ENCODE measurements at places on chromosomes 1 and 21. TPM values are rescaled to one million over a fixed set of nuclear protein-coding genes. Genes with fewer than 3 reads are reported as not detected.

The ATP6V1G3 gene
- not detected for polyA plus RNA-seq

The RHOC gene
- polyA plus RNA-seq = 734 TPM

DNA sequence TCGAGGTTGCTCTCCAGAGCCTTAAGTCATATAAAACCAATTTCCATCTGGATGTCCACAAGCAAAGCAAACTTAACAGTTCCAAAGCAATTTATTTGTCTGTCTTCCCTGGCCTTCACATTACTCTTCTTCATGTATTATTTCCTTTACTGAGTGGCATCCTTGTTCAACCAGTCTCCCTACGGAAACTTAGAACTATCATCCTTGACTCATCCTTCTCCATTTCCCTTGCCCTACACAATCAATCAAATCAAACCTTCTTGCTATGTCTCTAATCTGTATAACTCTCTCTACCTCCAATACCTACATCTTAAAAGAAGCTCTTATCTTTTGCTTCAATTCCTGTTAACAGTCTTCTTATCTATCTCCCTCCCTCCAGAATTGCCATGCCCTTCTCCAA is 25.4 kb downstream of the EGLN1 start:
- DNase-seq = no peak

GRCh38 chr1:224846119-224846907 is 83.2 kb upstream of the DNAH14 start:
- DNase-seq = no peak

DNA sequence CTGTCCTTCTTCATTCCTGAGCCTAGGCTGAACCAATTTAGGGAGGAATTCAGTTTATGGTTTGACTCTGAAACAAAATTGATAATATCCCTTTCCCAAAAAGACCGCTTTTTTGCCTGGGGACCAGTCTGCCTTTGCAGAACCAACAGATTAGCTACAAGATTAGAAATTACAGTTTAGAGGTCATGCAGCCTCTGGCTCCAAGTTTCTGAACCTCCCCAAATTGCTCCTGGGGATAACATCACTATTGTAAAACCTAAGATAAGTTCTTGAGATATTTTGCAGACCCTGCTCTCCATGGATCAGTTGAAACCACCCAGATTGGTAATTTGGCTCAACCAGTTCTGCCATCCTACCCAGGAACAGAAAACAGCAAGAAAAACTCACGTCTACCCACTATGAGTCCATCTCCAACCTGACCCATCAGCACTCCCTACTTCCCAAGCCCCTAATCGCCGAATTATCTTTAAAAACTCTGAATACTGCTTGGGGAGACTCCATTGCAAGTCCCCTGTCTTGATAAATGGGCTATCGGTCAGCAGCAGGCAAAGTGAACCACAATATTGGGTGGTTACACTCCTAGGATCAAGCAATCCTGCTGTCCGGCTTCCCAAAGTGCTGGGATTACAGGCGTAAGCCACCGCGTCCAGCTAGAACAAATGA is 605 bp upstream of the RABGGTB start:
- no peak for DNase-seq

- no peak for DNase-seq
These were observed 21.0 kb upstream of the TMEM39B start for GRCh38 chr1:32051706-32052105.

- no peak for DNase-seq
These were observed 31.7 kb downstream of the SLC5A9 start for GRCh38 chr1:48254254-48254653.

GRCh38 chr1:2452201-2452931 is 23.7 kb upstream of the PLCH2 start:
- DNase-seq = no peak

The FH gene
- polyA plus RNA-seq = 80.6 TPM

DNA sequence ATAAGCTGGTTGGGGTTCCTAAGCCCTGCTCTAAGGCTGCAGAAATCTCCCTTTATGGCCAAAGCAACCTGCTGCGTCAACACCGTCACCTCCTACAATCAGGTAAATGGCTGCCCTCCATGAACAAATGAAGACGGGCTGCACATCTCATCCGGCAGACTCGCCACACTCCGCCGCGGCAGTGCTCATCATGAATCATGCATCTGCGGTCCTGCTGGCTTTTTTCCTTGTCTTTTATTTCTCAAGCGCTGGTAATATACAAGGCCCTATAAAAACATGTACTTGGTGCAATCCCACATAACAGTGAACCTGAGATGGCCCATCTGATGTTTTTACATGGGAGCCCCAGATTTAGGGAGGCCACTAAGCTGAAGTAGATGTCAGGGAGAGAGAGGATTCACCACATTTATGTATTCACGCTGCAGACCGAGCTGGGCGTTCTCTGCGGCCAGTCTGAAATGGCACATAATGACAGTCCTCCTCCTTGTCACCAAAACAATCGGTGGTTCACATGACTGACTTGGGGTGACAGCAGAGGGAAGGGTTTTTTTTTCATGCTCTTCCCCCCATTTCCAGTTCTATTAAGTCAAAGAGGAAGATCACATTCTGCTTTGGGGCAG is 91.6 kb downstream of the KAZN start:
- no peak for DNase-seq

GRCh38 chr21:42763581-42764442 is 110.4 kb downstream of the PDE9A start:
- DNase-seq = no peak

GRCh38 chr21:43766734-43767497 is 9.2 kb downstream of the CSTB start:
- DNase-seq = no peak

The POU3F1 gene
- polyA plus RNA-seq = not detected

DNA sequence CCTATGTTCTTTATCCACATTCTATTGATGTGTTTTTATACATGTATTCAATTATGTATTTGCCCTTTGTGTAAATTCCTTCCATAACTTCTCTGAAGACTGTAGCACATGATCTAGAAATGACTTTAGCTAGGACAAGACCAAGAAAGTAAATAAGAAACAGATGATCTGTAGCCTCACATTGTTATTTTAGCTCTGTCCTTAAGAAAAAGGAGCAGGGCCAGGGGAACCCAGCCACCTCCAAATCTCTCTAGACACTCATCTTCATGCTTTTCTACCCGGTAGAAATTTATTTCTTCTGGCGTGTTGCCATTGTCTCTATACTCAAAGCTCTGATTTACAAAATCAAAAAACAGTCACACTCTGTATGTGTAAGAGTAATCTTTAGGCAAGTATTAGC is 27.1 kb downstream of the CDC7 start:
- no peak for DNase-seq

All from AG04450 (cell line).